ENCODE measurements at places on chromosomes 7 and 10.

DNA sequence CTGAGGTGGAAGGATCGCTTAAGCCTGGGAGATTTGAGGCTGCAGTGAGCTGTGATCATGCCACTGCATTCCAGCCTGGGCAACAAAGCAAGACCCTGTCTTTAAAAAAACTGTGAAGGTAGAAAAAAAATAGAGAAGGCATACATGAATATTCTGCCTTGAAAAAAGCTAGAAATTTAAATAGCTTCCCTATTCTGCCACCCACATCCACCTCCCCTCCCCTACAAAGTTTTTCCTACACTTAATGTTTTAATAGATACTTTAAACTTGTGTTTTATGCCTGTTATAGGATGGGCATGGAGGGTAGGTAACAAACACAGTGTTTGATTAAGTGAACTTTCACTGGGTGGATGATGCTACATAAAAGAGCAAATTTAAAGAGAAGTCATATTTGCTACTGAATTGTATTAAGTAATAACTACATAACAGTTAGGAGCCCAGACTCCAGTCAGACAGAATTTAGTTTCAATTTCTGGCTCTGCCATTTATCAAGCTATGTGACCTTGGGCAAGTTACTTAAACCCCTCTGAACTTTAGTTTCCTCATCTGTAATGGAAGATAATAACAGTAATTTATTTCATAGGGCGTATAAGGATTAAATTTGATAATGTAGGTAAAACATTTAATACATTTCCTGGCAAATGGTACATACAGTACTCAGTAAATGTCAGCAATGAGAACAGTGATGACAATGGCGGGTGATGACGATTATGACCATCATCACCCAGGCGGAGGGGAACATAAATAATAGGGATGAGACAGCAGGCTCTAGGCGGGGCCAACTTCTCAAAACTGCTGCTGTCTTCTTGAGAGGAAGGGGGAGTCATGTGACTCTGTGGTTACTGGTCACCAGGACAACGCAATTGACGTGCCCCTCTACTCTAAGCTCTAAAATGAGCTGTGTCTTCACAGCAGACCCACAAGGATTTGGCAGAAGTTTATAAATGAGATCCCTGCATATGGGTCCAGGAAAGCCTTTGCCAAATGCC is 15.8 kb downstream of the DNMBP start:
- DNase-seq, result no peak

GRCh38 chr10:43237128-43237527 is 29.7 kb downstream of the RASGEF1A start:
- no peak for DNase-seq

- no peak for DNase-seq
Observed at GRCh38 chr7:105014693-105015389, 836 bp downstream of the KMT2E start.

- DNase-seq, result no peak
Observed at GRCh38 chr10:62812672-62813439, 3.3 kb downstream of the EGR2 start.

GRCh38 chr10:3090388-3090787 is 23.0 kb downstream of the PFKP start:
- no peak for DNase-seq

DNA sequence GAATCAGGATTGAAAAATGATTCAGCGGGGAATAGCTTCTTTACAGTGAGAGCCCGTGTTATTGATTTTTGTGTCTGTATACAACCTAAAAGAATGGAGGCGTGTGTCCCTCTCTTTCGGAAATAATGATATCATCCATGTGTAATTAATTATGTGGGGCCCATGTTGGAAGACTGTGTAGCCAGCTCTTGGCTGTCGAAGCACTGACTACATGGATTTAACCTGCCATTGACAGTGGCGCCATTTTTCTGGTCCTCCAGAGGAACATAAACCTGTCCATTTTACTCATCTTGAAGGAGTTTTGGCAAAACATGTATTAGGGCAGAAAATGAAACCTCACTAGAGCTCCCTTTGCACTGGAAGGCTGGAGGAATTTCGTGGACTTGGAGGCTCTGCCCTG is 119.6 kb downstream of the ITIH5 start:
- no peak for DNase-seq

DNA sequence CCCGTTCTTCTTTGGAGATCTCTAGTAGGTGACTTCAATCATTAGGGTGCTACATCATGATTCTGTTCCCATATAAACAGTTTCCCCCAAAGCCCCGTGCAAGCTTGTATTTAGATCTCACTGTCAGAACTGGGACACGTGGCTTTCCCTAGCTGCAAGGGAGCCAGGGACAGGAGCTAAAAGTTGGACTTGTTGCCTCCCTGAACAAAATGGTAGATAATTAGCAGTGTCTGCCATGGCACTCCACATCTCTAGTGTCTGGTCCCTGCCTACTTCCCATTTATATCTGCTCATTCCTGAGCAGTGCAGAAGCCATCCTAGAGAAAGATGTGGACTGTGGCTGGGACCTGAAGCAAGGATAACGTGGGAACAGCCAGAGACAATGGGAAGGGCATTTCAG is 76.6 kb upstream of the FGFR2 start:
- DNase-seq, result no peak

GRCh38 chr7:121953164-121953563 is 80.2 kb downstream of the PTPRZ1 start:
- DNase-seq, result no peak

DNA sequence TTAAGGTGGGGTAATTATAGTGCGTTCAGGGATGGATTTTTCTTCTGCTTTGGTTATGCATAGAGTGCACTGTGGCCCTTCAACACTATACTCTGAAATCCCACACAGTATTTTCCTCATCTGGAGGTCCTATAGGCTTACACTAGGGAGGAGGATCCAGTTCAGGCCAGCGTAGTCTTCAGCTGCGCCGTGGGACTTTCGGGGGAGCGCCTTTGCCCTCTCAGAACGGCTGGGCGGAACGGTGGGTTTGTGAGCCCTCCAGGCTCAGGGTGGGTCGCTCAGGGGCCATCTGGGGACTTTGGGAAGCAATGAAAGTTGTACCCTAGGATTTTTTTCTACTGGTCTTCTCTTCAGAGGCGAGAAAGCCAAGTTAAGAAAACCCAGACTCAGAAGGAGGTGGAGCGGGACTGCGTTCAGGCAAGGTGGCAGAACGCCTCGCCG is 652 bp upstream of the VPS26A start:
- no peak for DNase-seq

- no peak for DNase-seq
Observed at GRCh38 chr10:31075434-31075833, 43.8 kb upstream of the ZNF438 start.

- DNase-seq, result no peak
Observed at GRCh38 chr10:48947690-48948469, 8.2 kb upstream of the LRRC18 start.
